ENCODE measurements at places on chromosomes 11 and 22. TPM values are rescaled to one million over a fixed set of nuclear protein-coding genes. Genes with fewer than 3 reads are reported as not detected.
A peak's percentile ranks its signal among the peaks of the same experiment; 100 is the strongest.

The PRR33 gene
- total RNA-seq, result not detected

The MRGPRE gene
- not detected for total RNA-seq

The MAP6 gene
- 3.4 TPM for total RNA-seq

The MRGPRX2 gene
- total RNA-seq, result not detected

The TENM4 gene
- 26.4 TPM for total RNA-seq

The AQP11 gene
- total RNA-seq, result 2.8 TPM

The PDGFD gene
- 37.4 TPM for total RNA-seq

DNA sequence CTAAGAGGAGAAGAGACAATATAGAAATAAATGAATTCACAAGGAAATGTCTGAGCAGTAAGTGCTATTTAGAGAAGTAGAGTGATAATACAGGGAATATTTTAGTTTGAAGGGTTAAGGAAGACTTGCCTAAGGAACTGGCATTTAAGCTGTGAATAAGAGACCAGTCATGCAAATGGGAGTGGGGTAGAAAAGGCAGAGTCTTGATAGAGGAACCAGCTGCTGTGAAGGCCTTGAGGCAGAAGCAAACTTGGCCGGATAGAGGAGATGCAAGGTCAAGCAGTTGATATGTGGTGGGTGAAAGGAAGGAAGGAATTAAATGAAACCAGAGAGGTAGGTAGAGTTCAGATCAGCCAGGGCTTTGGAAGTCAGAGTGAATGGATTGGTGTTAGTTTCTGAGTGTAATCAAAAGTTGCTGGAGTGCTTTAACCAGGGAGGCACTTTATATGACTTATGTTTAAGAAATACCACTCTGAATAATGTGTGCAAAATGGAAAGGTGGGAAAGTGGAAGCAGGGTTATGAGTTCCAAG, 198.4 kb upstream of the SESN3 start:
- DNase-seq, result peak; percentile 15

GRCh38 chr11:6717426-6717825, 34.3 kb upstream of the MRPL17 start:
- no peak for DNase-seq

GRCh38 chr11:95147364-95147905, 57.8 kb downstream of the ENDOD1 start:
- DNase-seq, result peak; percentile 95

DNA sequence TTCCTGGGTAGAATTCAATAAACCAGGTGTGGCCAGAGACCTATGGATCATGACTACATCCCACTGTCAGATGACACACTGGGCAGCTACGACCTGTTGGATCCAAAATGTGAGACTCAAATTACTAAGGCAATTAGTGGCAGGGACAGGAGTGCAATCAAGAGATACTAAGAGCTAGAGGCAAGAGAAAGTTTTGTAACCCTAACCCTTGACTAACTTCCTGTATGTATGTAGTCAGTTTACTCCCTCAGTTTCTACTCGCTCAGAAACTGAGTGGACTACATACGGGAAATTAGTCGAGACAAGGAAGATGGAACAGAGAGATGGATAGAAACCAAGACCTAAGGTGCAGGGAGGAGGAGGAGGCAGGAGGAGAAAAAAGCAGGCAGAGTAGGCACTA, 2.7 kb downstream of the CYB5R2 start:
- no peak for DNase-seq

DNA sequence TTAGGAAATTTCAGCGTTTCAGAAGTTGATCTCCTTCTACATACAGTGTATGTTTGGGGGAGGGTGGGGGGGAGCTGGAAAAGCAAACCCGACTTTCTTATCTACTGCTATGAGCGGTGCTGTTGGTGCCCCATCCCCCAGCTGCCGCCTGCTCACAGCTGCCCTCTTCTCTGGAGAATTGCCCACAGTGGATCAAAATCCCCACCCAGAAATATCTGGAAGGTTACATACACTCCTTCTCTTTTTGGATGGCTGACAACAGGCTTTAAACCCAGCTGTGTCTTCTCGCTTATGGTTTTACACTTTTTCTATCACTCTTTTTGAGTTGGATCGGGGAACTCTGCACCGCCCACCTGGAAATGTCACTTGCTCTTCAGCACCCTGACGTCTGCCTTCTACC, 56.4 kb downstream of the DHCR7 start:
- peak; percentile 3 for DNase-seq

DNA sequence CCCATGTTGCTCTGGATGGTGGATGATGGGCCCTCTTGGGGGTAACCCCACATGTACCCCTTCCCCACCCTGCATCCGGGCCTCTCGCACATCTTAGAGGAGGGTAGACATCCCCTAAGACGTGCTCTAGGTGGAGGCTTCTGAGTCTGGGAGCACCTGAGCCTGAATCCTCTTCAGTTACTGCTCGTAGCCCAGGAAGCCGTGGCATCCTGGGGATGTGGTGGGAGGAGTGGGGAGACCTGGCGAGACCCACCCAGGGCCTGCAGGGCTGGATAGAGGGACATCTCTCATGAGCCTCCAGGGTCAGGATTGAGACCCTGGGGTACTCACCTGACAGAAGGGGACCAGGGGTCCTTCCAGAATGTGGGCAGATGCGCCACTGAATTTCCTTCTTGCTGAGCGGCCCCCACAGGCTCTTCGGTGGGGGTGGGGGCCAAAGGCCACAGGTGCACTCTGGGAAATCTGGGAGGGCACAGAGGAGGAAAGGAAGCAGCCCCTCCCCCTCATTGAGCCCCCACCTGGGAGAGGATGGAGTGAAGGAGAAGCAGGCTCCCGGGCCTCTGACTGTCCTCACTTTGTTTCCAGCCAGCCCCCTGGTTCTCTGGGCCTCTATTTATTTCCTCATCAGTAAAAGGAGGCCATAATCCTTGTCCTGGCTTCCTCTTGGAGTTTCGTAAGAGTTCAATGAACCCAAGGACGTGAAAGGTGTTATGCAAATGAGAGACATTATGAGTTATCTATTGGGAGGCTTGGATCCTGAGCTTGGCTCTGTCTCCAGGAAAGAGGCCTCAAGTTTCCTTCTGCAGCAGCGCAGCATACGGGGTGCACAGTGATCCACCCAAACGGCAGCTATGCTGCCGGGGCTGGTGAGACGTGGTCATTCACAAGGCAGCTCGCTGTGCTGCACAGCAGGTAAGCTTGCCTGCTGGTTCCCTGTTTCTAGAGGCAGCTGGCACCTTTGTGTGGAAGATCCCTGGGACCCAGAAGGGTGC, 31.2 kb downstream of the KCNJ4 start:
- DNase-seq, result no peak

- peak; percentile 56 for DNase-seq
Measured at GRCh38 chr11:95522874-95523273, 266.7 kb downstream of the FAM76B start.

- DNase-seq, result no peak
Measured at GRCh38 chr11:17907046-17907445, 105.8 kb downstream of the SERGEF start.

- no peak for DNase-seq
Measured at GRCh38 chr11:48077251-48077650, 96.9 kb downstream of the PTPRJ start.

DNA sequence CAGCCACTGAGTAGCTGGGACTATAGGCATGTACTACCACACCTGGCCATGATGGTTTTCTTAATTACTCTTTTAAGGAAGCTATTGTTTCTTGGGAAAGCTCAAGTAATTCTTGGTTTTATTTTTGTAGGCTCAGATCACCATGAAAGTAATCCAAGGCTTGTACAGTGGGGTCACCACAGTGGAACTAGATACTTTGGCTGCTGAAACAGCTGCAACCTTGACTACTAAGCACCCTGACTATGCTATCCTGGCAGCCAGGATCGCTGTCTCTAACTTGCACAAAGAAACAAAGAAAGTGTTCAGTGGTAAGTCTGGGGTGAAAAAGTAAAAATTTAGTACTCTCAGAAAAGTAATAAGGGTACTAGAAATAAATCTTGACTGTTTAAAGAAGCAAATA, 11.3 kb downstream of the RRM1 start:
- DNase-seq, result no peak

Data from fibroblast of the aortic adventitia (primary cell).